H9 (cell line): ENCODE measurements at places on chromosomes 4 and X. TPM values are rescaled to one million over a fixed set of nuclear protein-coding genes. Genes with fewer than 3 reads are reported as not detected.

CFAP99 gene
- 0.13 and 0.35 TPM in 2 replicates for total RNA-seq

PLAC8 gene
- 0.90 and 1.6 TPM in 2 replicates for total RNA-seq

CT47B1 gene
- total RNA-seq: not detected in 2 replicates

TCEANC gene
- total RNA-seq: 2.7 and 3.1 TPM in 2 replicates

SRPK3 gene
- total RNA-seq: not detected in 2 replicates

GAGE12H gene
- not detected in 2 replicates for total RNA-seq

SPARCL1 gene
- total RNA-seq: 0.17 and 0.68 TPM in 2 replicates

NIPAL1 gene
- total RNA-seq: 13.1 and 16.9 TPM in 2 replicates

GAGE1 gene
- total RNA-seq: not detected in 2 replicates

XK gene
- 0.85 and 0.97 TPM in 2 replicates for total RNA-seq

CHRDL1 gene
- 11.6 and 11.8 TPM in 2 replicates for total RNA-seq

CTAG1A gene
- total RNA-seq: not detected in 2 replicates

NDP gene
- total RNA-seq: not detected in 2 replicates

COL4A6 gene
- total RNA-seq: 16.7 and 17.5 TPM in 2 replicates

STBD1 gene
- total RNA-seq: 1.1 TPM in 2 replicates

RPS3A gene
- total RNA-seq: 2,679 and 2,686 TPM in 2 replicates

DCAF12L1 gene
- total RNA-seq: 4.2 and 5.1 TPM in 2 replicates

DNA sequence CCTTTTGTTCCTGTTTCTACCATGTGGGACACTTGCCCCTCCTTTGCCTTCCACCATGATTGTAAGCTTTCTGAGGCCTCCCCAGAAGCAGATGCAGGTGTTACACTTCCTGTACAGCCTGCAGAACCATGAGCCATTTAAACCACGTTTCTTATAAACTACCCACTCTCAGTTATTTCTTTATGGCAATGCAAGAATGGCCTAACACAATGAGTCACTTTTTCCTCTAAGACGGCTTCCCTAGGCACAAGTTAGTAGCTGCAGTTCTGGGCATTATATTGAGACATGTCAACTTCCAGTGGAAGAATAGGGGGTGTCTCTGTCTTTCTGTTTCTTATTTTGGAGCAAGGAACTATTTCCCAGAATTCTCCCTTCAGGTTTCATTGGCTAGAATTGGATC is 32.9 kb upstream of the DIPK2B start:
- H3K4me1 ChIP-seq: no peaks in the 10 kb centered on the region
- no peak overlapping the region for H3K4me3 ChIP-seq
- H3K36me3 ChIP-seq: no peaks in the 10 kb centered on the region
- no peak for DNase-seq
- H3K27ac ChIP-seq: no peak overlapping the region

DNA sequence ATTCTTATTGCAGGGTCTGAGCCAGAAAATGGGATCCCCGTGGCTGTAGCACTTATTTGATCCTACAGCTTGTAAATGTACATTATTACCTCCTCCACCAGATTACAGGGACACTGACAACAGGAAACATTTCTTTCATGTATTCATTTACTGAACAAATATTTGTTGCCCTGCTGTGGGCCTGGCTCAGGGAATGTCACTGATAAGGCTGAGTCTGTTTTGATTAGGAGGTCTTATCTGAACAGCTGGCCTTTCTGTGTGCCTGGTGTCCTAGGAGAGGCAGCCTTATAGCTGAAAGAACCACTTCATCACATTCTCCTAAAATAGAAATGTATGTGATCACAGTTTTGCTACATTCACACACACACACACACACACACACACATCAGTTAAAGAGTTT is 45.5 kb upstream of the PROM1 start:
- H3K36me3 ChIP-seq: no peaks in the 10 kb centered on the region
- no peaks in the 10 kb centered on the region for H3K4me1 ChIP-seq
- H3K27me3 ChIP-seq: no peaks in the 10 kb centered on the region
- no peak overlapping the region for H3K4me3 ChIP-seq
- DNase-seq: no peak
- H3K27ac ChIP-seq: no peak overlapping the region

- no peak overlapping the region for H3K4me3 ChIP-seq
- DNase-seq: no peak
- H3K36me3 ChIP-seq: peaks cover 56% of the 10 kb centered on the region
- no peak overlapping the region for H3K27ac ChIP-seq
Measured at GRCh38 chrX:73847100-73847499, 284.1 kb downstream of the CHIC1 start.

- H3K36me3 ChIP-seq: no peaks in the 10 kb centered on the region
- no peak for DNase-seq
- H3K4me3 ChIP-seq: no peak overlapping the region
- no peaks in the 10 kb centered on the region for H3K4me1 ChIP-seq
- H3K27me3 ChIP-seq: no peaks in the 10 kb centered on the region
- H3K27ac ChIP-seq: no peak overlapping the region
Measured at GRCh38 chrX:142999199-142999701, 26.5 kb upstream of the SPANXN4 start.

DNA sequence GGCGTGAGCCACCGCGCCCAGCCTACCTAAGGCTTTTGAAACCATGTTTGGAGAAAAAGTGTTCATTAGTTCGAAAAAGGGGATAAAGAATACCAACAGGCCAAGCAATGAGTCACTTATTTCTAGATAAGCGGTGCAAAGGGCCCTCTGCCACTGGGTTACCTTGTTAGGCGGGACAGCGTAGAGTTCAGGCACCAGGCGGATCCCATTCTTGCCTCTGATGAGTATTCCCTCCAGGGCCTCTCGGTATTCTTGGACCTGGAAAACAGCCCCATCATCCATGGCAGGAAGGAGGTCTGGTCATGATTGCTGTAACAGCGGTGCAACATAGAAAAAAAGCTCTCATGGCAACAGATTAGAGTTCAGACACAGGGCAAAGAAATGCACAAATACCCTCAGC is 48.0 kb downstream of the PHKA2 start:
- no peaks in the 10 kb centered on the region for H3K4me1 ChIP-seq
- H3K36me3 ChIP-seq: peaks cover 26% of the 10 kb centered on the region
- no peak for DNase-seq
- no peak overlapping the region for H3K4me3 ChIP-seq
- no peak overlapping the region for H3K27ac ChIP-seq

GRCh38 chr4:115110191-115111181 is 2.9 kb downstream of the NDST4 start:
- no peak for DNase-seq
- H3K4me1 ChIP-seq: no peaks in the 10 kb centered on the region
- H3K27ac ChIP-seq: no peak overlapping the region
- H3K4me3 ChIP-seq: no peak overlapping the region

GRCh38 chr4:100049872-100050271 is 99.8 kb upstream of the H2AZ1 start:
- DNase-seq: no peak
- peaks cover 18% of the 10 kb centered on the region for H3K36me3 ChIP-seq
- no peak overlapping the region for H3K4me3 ChIP-seq
- no peaks in the 10 kb centered on the region for H3K4me1 ChIP-seq
- H3K27ac ChIP-seq: no peak overlapping the region
- no peaks in the 10 kb centered on the region for H3K27me3 ChIP-seq

- H3K4me3 ChIP-seq: no peak overlapping the region
- no peaks in the 10 kb centered on the region for H3K27me3 ChIP-seq
- H3K27ac ChIP-seq: no peak overlapping the region
- no peak for DNase-seq
Measured at GRCh38 chr4:126735294-126736132, 897.2 kb upstream of the INTU start.

- H3K36me3 ChIP-seq: no peaks in the 10 kb centered on the region
- H3K4me3 ChIP-seq: no peak overlapping the region
- H3K4me1 ChIP-seq: no peaks in the 10 kb centered on the region
Measured at GRCh38 chrX:68938244-68939004, 109.6 kb downstream of the EFNB1 start.

GRCh38 chr4:53785996-53786395 is 194.7 kb upstream of the LNX1 start:
- H3K27me3 ChIP-seq: no peaks in the 10 kb centered on the region
- H3K27ac ChIP-seq: no peak overlapping the region
- DNase-seq: no peak
- H3K4me1 ChIP-seq: no peaks in the 10 kb centered on the region
- no peak overlapping the region for H3K4me3 ChIP-seq

DNA sequence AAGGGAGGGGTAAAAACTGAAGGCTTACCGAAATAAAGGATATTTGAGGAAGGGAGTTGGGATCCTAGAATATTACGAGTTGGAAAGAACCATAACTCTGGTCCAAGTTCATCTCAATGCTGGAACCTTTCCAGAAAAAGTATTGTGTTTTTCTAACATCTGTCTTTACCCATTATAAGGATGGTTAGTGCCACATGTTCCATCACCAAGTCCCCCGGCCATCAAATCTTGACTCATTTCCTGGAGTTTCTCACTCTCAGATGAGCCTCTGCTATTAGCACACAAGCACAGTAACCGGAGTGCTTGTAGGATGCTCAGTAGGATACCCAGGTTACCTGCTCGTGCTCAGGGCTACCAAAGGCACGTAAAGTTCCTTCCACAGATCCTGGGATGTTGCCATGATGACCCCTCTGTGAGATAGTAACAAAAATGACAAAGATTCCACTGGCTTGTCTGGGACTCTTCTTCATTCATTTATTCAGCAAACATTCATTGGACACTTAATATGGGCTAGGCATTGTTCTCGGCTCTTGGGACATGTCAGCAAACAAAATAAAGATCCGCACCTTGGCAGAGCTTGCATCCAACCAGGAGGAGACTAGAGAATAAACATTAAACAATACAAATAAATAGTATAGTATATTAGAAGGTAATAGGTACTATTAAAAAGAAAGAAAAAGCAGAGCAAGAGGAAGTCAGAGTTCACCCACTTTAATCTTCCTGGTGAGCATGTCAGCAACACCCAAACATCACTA is 36.3 kb downstream of the PKD2 start:
- no peak overlapping the region for H3K4me3 ChIP-seq
- H3K27ac ChIP-seq: no peak overlapping the region
- no peak for DNase-seq
- no peaks in the 10 kb centered on the region for H3K4me1 ChIP-seq
- no peaks in the 10 kb centered on the region for H3K27me3 ChIP-seq

- no peak for DNase-seq
- H3K36me3 ChIP-seq: no peaks in the 10 kb centered on the region
- no peak overlapping the region for H3K4me3 ChIP-seq
- H3K4me1 ChIP-seq: no peaks in the 10 kb centered on the region
Measured at GRCh38 chr4:35934320-35934981, 309.9 kb downstream of the ARAP2 start.

GRCh38 chr4:46984781-46985180 is 8.6 kb downstream of the GABRA4 start:
- no peaks in the 10 kb centered on the region for H3K27me3 ChIP-seq
- H3K27ac ChIP-seq: no peak overlapping the region

GRCh38 chr4:114922592-114922933 is 190.9 kb downstream of the NDST4 start:
- peaks cover 5% of the 10 kb centered on the region; the same call in 1 of the 2 replicates for H3K4me1 ChIP-seq
- no peak overlapping the region for H3K4me3 ChIP-seq

DNA sequence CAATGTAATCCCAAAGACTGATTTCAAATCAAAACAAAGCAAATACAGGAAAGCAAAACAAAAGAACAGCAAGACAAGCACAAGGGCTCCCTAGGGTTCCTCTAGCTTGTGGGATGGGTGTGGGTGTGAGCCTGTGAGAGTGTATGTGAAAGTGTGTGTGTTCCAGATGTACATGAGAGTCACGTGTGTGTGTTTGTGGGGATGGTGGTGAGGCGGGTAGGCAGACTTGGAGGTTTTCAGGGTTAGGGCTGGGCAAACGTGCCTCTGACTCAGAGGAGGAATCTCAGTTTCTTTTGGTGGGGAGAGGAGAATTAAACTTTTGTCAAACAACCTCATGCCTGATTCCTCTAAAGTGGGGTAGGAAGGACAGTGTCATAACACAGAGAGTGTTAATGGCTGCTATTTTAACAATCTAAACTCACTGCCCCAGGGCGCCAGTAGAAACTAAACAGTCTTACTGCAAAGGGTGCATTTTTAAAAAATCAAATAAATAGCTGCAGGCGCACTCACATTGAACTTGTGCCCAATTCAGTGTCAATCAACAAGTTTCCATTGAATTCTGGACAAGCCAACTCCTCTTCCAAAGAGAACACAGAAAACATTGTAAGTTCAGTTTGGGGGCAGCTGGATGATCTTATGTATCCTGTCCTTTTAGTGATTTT is 51.8 kb downstream of the CHRDL1 start:
- H3K27me3 ChIP-seq: no peaks in the 10 kb centered on the region
- H3K4me3 ChIP-seq: no peak overlapping the region
- H3K36me3 ChIP-seq: no peaks in the 10 kb centered on the region
- DNase-seq: no peak

- no peaks in the 10 kb centered on the region for H3K36me3 ChIP-seq
- no peak overlapping the region for H3K4me3 ChIP-seq
- peaks cover 3% of the 10 kb centered on the region; the same call in 1 of the 2 replicates for H3K4me1 ChIP-seq
- H3K27ac ChIP-seq: no peak overlapping the region
- no peak for DNase-seq
Measured at GRCh38 chr4:153520801-153521329, 54.7 kb downstream of the TMEM131L start.

DNA sequence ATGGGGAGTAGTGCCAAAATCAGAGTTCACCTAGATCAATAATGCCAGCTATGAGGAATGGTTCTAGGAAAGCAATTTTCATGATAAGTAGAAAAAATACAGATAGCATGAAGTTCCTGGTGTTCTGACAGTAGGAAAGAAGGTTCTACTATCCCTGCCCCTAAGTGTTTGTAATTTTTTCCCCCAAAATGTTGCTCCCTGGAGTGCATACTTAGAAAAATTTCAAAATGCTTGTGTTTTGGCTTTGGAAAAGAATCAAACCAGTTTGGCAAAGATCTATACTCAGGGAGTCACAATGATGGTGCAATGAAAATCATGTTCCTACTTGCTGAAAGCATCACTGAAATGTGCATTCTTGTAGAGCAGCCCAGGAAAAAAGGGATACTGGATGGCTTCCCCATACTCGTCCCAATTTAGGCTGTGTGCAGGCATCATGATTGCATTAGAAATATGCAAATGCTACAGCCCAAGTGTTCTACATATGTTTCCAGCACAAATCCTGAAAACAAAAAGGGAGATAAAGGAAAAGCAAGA is 74.7 kb downstream of the LPAR4 start:
- H3K36me3 ChIP-seq: no peaks in the 10 kb centered on the region
- DNase-seq: no peak
- H3K27ac ChIP-seq: no peak overlapping the region

- no peak overlapping the region for H3K4me3 ChIP-seq
- H3K27ac ChIP-seq: no peak overlapping the region
- no peak for DNase-seq
- H3K4me1 ChIP-seq: no peaks in the 10 kb centered on the region
- no peaks in the 10 kb centered on the region for H3K36me3 ChIP-seq
Measured at GRCh38 chr4:4836044-4836443, 23.4 kb upstream of the MSX1 start.

DNA sequence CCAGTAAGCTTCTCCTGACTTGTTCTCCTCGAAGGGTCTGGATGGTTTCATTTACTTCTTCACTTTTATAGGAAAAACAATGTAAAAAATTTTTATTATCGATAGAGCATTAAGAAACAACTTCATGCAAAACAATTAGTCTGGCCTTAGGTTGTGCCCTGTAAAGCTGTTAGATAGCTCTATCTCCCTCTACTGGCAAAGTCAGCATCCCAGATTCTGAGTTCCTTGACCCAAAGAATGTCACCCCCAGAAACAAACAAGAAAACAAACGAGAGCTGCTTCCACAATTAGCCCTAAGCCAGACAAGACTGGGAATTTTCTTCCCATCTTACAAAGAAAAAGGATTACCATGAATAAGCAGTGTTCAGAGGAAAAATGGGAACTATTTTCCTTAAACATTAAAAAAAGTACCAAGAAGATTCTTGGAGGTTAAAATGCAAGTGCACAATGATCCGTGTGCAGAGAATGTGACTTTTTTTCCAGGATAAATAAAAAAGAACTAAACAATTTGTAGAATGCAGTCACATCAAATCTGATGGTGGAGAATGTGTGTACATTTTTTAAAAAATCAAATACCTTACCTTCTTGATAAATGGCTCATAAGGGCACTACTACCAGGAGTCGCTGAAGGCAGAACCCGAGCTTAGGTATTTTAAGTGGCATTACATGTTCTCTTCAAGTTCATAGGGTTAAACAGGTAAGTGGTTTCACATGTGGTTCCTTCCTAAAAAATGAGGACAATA is 293.2 kb downstream of the FBXO8 start:
- H3K36me3 ChIP-seq: no peaks in the 10 kb centered on the region
- H3K27ac ChIP-seq: no peak overlapping the region
